ENCODE measurements at places on chromosomes 7 and 10.

DNA sequence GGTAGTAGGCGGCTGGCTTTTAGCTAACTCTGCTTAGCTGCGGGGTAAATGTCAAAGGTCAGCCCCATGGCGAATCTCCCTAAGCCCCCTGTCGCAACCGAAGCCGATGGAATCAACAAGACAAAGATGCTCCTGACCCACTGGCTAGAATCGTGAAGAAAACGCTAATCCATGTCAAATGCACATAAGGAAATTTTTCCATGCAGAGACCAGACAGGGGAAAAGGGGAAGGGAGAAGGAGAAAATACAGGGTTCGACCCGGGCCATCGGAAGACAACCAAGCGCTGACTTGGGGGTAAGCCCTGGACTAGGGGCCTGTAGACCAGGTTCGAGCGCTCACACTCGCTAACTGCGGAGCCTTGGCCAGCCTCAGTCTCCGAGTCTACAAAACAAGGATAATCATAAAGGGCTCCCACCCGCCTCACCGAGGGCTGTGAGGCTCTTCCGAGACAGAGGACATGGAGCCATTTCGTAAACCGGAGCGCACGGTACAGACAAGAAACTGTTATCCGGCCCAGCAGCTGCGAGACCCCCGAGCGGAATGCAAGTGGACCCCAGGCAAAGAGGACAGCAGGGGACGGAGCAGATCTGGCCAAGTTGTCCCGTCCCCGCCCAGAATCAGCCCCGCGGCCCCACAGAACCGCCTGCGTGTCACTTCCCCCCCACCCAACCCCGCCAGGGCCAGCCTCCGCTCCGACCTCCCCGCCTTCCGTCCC, 507 bp downstream of the SAR1A start:
- no peak for DNase-seq

DNA sequence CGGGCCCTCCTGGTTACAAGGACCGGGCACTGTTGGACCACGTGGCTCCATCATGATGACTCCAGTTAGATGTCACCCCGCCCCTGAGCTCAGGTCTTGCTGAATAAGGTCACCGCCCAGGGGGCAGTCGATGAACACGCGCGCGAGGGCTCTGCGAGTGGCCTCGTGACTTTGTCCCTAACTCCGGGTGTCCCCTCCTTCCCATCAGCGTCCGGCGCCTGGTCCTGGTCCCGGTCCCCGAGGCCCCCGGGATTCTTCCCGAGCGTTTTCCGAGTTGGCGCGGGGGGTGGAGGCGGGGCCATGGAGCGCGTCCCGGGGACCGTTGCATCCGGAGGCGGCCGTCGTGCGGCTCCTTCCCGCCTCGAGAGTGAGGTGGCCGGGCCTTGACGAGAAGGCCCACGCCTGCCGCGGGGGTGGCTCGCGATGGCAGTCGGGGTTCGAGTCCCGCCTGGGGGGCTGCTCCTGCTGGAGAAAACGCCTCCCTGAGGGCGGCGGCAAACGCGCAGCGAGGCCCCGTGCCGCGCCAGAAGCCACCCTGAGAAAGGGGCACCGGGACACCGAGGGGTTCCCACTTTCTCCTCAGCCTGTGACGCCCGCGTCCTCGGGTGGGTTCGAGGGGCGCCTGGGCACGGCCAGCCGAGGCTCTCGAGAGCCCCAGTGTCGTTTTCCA, 569 bp upstream of the NPTX2 start:
- no peak for DNase-seq

GRCh38 chr10:96840841-96841518, 8.9 kb downstream of the LCOR start:
- DNase-seq: no peak

GRCh38 chr10:71316786-71317160, 2.3 kb upstream of the SLC29A3 start:
- DNase-seq: no peak

GRCh38 chr7:90178166-90178565, 23.9 kb downstream of the STEAP1 start:
- no peak for DNase-seq

GRCh38 chr10:21993360-21994001, 10.0 kb downstream of the DNAJC1 start:
- DNase-seq: no peak

GRCh38 chr7:142303650-142304049, 45.8 kb upstream of the PRSS58 start:
- DNase-seq: no peak

DNA sequence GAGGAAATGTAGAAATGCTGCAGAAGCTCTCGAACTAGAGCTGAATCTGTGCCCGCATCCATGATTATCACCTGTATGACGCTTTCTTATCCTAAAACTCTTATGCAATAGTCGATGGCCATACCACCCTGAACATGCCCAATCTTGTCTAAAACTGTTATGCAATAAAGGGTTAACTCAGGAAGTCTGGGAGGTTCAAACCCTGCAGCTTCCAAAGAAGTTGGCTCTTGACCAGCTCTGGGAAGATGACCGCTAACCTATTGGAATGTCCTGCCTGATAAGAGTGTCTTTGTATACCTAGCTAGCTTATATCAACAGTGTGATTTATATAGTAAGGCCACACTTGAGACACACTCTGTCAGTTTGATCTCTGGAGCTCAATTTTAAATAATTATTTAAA, 3.4 kb upstream of the C10orf88 start:
- no peak for DNase-seq

DNA sequence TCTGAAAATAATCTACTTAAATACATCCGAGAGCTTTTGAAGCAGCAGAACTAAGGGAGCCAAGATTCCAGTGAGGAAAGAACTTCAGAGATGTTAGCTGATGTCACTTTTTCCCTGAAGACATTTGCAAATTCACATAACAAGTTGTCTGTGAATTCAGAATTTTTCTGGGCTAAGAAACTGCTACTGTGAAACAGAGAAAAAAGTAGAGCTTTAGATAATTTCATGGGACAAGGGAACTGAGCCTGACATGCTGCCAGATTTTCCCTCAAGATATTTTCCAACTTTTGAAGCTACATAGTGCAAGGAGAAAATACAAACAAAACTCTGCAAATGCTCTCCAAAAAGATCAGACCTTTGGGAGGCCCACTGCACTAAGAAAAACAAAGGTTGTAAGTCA, 484.2 kb downstream of the ANKRD7 start:
- no peak for DNase-seq

DNA sequence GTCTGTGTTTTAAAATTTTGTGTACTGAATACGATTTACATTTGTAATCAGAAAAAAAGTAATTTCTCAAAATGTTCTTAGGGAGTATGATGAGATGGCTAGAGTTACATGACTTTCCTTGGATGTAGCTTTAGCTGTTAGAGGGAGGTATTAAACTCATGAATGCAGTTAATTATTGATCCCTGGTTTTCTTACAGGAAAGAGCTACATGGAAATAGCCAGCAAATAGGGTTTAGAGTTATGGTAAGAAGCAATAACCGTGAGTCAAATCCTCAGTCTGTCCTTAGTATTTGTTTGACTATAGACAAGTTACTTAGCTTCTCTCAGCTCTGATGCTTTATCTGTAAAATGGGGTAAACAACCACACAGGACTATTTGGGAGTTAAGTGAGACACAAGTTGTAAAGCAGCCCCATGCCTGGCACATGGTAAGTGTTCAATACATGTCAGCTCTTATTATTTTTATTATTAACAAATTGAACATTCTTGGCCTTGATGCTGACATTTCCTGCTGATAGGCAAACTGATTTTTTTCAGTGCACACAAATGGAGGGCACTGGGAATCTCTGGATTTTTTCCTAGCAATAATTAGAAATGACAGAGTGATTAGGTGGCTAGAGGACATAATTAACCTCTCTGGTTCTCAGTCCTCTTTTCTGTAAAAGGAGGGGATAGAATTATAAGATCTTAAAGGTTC, 204.5 kb upstream of the PHYHIPL start:
- no peak for DNase-seq

DNA sequence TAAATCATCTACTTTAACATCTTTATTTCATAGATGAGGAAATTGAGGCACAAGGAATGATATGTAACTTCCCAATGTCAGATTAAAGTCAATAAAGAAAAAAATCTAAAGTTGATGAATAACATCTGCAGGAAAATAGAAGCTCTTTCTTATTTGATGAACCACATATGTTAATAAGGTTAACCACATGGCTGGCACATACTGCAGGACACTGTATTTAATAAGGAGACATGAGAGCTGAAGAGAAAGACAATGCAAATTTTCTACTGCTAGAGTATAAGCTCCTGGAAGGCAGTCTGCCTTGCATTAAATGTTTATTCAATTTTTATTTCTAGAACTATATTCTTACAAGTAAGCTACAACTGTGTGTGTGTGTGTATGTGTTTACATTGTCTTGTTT, 4.4 kb downstream of the RAB11FIP2 start:
- DNase-seq: no peak

- DNase-seq: no peak
Observed at GRCh38 chr7:153370092-153370491, 610.5 kb downstream of the ACTR3B start.

DNA sequence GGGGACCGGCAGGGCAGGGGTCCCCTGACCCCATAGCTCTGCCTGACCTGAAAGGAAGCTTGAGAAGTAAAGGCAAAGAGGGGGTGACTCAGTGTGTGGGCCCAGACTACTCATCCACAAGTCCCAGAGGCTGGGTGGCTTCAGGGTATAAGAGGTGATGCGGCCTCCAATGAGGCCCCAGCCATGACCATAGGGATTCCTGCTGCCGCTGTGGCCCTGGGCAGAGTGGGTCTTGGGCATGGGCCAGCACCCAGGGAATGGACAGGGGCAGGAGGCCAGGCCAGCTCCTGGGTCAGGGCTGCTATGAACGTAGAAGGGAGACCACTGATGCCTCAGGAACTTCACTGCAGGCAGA, 64.4 kb upstream of the EBF3 start:
- DNase-seq: no peak

DNA sequence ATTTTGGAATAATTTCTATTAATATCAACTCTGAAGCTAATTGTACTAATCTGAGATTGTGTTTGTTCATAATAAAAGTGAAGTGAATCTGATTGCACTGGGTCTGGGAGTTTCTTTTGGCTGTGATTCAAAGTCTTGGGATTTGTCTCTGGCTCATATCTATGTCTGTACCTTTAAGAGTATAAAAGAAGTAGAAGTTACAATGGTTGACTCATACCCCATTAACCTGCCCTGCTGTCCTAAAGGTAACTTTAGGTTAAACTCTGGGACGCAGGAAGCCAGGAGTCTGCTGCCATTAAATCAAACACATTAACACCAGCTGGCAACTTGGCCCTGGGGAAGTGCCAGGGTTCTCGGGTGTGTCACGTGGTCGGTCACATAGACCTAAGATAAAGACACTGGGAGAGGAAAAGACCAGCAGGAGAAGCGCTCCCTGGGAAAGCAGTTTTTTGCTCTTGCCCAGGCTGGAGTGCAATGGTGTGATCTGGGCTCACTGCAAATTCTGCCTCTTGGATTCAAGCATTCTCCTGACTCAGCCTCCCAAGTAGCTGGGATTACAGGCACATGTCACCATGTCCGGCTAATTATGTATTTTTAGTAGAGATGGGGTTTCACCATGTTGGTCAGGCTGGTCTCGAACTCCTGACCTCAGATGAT, 17.8 kb downstream of the SCD start:
- DNase-seq: no peak

DNA sequence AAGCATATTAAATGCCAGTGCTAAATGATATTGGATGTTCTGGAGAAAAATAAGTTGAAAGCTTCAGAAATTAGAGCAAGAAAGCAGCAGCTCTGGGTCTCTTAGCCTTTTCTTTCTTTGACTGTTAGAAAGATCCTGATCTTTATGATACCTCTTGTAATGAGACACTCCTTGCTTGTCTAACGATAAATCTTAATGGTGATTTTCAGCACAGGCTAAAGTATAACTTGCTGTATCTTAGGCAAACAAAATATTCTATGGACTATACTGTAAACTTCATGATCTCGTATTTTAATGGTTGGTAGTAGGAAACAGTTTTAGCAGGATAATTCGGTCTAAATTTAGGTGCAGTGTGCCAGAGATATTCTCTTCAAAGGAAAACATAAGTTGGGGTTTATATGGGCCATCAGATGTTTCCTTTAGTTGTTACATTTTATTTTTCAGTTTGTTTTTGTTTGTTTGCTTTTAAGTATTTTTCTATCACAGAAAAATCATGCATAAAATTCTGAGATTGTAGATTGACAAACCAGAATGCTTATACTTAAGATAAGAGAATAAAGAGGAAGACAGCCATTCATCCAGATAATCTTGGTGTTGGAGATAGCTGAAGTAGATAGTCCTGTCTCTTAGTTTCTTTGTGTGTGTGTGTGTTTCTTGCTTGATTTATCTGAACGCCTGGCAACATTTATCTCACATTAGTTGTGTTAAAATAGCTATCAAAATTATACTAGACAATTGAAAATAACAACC, 4.7 kb downstream of the CASD1 start:
- DNase-seq: no peak

- DNase-seq: no peak
Observed at GRCh38 chr7:155878674-155879073, 66.4 kb upstream of the SHH start.

DNA sequence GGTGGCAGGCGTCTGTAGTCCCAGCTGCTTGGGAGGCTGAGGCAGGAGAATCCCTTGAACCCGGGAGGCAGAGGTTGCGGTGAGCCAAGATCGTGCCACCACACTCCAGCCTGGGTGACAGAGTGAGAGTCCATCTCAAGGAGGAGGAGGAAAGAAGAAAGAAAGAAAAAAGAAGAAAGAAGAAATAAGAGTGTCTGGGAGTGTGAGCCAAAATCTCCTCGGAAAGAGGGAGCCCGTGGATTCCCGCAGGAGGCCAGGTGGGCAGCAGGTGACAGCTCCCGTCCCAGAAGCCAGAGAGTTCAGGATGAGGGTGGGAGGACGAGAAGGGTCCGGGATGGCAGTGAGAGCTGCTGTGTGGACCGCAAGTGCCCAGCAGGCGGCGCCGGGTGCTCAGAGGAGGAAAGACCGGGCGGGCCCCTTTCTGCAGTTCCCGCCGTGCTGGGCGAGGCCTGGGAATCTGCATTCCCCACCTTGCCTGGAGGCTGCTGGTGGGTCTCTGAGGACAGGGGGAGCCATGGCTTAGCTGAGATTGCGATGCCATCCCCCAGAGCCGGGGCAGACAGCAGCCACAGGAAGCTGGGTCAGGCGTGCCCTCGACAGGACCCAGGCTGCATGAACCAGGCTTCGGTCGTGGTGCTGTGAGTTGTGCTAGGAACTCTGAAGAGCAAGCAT, 17.1 kb upstream of the AMZ1 start:
- peak; percentile 41 for DNase-seq

GRCh38 chr10:49610114-49610457, at the start of gene SLC18A3:
SLC18A3 (plus strand) TSS chr10:49610310; CDS start chr10:49610741, 431 bp downstream.
- DNase-seq: no peak

GRCh38 chr7:82623812-82624211, 180.2 kb upstream of the CACNA2D1 start:
- DNase-seq: no peak

- no peak for DNase-seq
Observed at GRCh38 chr7:30708983-30709382, 26.7 kb upstream of the CRHR2 start.
